ENCODE measurements at places on chromosomes 1 and 21. TPM values are rescaled to one million over a fixed set of nuclear protein-coding genes. Genes with fewer than 3 reads are reported as not detected.

- no peak overlapping the region for H3K4me3 ChIP-seq
- H3K27me3 ChIP-seq: no peaks in the 10 kb centered on the region
- DNase-seq: peak; percentile 44
- no peak overlapping the region for H3K27ac ChIP-seq
These were observed 49.4 kb upstream of the KIAA1614 start for GRCh38 chr1:180863158-180863775.

GRCh38 chr1:60516996-60517395 is 443.4 kb upstream of the C1orf87 start:
- H3K27me3 ChIP-seq: no peaks in the 10 kb centered on the region
- H3K4me3 ChIP-seq: no peak overlapping the region
- H3K27ac ChIP-seq: no peak overlapping the region
- no peak for DNase-seq

Gene TRNP1
- 5.7 TPM for total RNA-seq

Gene C1orf94
- 16.5 TPM for total RNA-seq

DNA sequence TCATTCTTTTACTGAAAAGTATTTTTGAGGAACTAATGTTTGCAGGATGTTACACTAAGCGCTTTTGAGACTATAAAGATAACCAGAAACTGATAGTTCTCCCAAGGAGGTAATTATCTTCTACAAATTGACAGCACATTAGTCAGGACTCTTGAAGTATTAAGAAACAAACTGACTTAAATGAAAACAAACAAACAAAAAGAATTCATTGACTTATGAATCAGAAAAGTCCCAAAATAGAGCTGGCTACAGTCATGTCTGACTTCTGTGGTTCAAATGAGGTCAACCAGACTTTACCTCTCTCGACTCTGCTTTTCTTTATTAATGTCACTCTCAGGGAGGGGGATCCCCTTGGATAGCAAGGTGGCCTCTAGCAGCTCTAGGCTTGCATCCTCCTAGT is 296.8 kb downstream of the TPR start:
- no peak for DNase-seq
- no peaks in the 10 kb centered on the region for H3K4me1 ChIP-seq
- no peaks in the 10 kb centered on the region for H3K27me3 ChIP-seq
- no peaks in the 10 kb centered on the region for H3K36me3 ChIP-seq
- no peak overlapping the region for H3K4me3 ChIP-seq

- H3K27ac ChIP-seq: no peak overlapping the region
- H3K4me1 ChIP-seq: no peaks in the 10 kb centered on the region
- DNase-seq: no peak
- no peaks in the 10 kb centered on the region for H3K36me3 ChIP-seq
- H3K4me3 ChIP-seq: no peak overlapping the region
These were observed 70.7 kb downstream of the PLPPR4 start for GRCh38 chr1:99334991-99335390.

DNA sequence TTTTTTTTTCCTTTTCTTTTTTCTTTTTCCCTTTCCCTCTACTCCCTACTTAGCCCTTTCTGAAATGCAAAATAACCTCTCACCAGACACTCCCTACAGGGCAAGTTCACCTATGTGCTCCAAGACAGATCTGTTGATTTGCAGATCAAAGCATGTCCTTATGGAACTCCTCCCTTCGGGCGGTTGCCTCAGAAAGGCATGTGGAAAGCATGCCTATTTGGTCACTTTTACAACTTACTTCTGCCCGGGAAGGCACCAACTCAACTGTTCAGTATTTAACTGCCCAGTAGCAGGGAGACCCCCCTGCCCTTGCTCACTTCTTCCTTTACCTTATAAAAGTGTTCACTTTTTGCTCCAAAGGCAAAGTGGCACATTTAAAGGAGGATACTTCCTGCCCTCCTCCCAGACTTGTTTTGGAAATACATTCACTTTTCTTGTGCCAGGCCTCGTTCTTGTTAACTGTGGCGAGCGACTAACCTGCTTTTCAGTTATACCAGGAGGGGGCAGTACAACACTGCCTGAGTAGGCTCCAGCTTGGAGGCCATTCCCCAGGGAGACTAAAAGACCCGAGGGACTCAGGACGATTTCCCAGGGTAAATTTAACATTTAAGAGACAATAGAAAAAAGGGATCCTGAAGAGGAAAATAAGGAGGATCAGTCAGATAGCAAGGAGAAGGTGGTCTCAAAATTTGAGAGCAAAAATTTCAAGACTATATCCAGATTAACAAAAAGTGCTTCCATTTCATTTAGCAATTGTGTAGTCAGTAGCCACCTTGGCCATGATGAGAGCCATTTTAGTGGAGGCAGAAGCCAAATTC is 12.3 kb upstream of the SLAMF7 start:
- no peak overlapping the region for H3K4me3 ChIP-seq
- H3K27me3 ChIP-seq: no peaks in the 10 kb centered on the region
- no peak overlapping the region for H3K27ac ChIP-seq
- no peaks in the 10 kb centered on the region for H3K36me3 ChIP-seq
